H1 (cell line): ENCODE measurements at places on chromosomes 7 and 10.

GRCh38 chr7:142077762-142078161, 33.8 kb upstream of the MGAM2 start:
- no peak for DNase-seq

- DNase-seq: peak; percentile 80
Measured at GRCh38 chr10:72254813-72255568, 18.7 kb upstream of the DDIT4 start.

GRCh38 chr7:22759721-22760120, 32.7 kb downstream of the IL6 start:
- no peak for DNase-seq

DNA sequence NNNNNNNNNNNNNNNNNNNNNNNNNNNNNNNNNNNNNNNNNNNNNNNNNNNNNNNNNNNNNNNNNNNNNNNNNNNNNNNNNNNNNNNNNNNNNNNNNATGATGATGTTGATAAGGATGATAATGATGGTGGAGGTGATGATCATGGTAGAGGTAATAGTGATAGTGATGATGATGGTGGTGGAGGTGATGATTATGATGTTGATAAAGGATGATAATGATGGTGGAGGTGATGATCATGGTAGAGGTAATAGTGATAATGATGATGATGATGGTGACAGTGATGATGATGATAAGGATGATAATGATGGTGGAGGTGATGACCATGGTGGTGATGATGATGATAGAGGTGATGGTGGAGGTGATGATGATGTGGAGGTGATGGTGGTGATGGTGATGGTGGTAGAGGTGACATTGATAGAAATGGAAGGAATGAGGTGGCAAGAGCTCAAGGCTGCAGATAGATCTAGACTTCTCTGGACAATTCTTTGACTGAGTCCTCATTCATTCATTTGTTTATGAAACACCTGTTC, 47.8 kb downstream of the FAM20C start:
- no peak for DNase-seq

GRCh38 chr10:101770331-101771215, 5.3 kb downstream of the FGF8 start:
- no peak for DNase-seq

DNA sequence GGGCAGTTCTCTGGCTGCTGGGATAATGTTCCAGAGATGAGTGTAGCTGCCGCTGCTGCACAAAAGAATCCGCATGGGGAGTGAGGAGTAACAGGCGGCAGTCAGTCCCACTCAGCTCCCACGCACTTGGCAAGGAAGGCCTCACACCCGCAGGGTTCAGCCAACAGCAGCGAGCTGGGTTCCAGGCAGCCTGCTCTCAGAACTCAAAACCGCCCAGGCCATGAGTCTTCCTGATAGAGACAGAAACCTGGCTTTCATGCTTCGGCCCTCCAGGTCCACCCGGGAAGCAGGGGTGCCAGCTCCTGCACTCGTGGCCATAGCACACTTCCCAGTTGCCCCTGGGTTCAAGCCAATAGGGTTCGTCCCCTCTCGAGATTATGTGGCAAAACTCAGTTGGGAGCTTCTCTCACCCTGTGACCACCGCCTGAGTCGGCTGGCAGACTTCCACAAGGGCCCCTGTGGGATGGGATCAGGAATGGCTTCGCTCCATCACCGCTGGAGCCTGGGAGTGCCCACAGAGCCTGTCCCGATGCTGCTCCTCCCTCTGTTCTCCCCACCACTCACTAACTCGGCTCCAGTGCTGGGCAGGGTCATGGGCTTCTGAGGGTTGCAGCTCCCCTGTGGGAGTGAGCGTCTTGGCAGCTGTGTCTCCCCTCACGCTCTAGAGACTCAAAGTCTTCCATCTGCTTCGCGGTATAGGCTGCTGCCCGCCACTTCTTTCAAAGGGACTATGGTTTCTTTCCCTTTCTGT, 20.6 kb downstream of the CLRN3 start:
- no peak for DNase-seq

- no peak for DNase-seq
Measured at GRCh38 chr10:6301488-6302075, 98.8 kb downstream of the PFKFB3 start.

DNA sequence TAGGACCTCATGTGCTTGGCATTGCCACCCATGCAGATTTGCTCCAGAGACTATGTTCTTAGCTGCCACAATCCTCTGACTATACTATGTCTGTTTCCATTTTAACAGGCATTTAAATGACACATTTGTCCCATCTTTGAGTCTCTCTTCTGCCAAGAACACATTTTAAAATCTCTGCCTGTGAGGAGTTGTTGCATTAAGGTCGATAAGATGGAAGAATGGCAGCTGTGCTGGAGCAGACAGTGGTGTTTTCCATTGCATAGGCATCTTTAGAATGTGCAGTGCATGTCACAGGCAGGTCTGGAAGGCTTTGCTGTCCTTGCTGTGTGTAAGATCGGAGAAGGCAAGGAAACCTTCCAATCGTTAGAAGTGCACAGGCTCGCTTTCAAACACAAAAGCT, 70.9 kb upstream of the CELF2 start:
- DNase-seq: no peak

DNA sequence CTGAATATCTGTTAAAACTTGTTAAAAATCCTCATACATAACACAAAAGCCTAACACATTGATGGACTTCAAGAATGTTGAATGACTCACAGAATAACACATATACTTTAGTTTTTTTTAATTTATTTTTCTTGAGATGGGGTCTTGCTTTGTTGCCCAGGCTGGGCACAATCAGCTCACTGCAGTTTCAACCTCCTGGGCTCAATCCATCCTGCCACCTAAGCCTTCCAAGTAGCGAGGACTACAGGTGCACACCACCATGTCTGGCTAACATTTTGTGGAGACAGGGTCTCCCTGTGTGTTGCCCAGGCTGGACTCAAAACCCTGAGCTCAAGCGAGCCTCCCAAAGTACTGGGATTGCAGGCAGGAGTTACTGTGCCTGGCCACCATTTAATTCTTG, 28.1 kb downstream of the SUV39H2 start:
- DNase-seq: no peak

DNA sequence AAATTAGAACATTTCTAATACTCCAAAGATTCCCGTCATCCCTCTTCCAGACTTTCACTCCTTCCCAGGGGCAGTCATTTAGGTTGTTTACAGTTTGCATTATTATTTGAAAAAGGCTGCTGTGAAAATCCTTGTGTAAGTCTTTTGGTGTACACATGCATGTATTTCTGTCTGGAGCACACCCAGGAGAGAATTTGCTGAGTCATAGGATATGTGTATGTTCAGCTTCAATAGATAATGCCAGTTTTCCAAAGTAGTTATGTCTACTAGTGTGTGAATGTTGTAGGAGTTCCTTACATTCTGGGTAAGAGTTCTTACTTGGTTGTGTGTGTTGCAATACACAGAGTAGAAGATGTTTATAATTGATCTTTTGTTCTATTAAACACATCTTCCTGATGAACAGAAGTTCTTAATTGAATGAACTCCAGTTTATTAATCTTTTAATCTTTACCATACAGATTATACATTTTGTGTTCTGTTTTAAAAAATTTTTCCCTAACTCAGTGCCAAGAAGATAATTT, 25.3 kb downstream of the CROT start:
- DNase-seq: no peak

GRCh38 chr7:132255115-132255797, 321.0 kb downstream of the PLXNA4 start:
- no peak for DNase-seq

DNA sequence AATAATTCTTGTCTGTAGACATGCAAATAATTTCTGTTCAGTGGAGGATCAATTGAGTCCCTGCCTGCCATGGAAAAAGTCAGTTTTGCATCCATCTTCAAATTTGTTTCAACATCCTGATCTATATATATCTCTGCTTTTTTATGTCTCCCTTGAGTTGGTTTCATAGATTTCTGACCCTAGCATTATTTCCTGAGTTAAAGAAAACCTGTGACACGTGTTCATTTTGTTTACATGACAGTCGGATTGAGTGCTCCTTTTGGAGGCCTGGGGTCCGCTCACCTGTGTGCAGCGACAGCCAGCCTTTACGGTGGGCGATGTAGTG, 674 bp downstream of the MRPS24 start:
- DNase-seq: no peak

DNA sequence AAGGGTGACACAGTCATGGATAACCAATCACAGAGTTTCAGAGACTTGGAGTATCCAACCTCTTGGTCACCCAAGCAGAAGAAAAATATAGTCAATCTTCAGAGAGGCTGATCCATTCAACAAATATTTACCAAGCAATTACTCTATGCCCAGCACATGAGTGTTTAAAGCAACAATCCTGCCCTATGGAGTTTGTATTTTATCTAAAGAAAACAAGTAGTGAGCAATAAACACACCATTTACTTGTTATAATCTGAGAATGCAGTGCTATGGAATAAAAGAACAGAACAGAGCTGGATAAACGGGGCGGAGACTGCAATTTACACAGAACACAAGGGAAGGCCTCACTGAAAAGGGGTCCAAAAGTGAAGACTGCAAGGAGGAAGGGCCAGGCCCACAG, 63.8 kb downstream of the GRB10 start:
- DNase-seq: no peak

GRCh38 chr7:149875396-149875795, 1.6 kb downstream of the ATP6V0E2 start:
- peak; percentile 20 for DNase-seq

- DNase-seq: no peak
Measured at GRCh38 chr10:12579954-12580858, 230.9 kb downstream of the CAMK1D start.

GRCh38 chr7:100590077-100590737, 4.1 kb downstream of the FBXO24 start:
- no peak for DNase-seq

- DNase-seq: no peak
Measured at GRCh38 chr10:80462981-80463741, 9.1 kb downstream of the TSPAN14 start.

- no peak for DNase-seq
Measured at GRCh38 chr7:14389595-14389994, 400.1 kb upstream of the ETV1 start.

GRCh38 chr10:71396084-71396710, 523 bp upstream of the CDH23 start:
- DNase-seq: peak; percentile 79

- no peak for DNase-seq
Measured at GRCh38 chr7:6651851-6652445, 14.8 kb downstream of the ZNF316 start.

DNA sequence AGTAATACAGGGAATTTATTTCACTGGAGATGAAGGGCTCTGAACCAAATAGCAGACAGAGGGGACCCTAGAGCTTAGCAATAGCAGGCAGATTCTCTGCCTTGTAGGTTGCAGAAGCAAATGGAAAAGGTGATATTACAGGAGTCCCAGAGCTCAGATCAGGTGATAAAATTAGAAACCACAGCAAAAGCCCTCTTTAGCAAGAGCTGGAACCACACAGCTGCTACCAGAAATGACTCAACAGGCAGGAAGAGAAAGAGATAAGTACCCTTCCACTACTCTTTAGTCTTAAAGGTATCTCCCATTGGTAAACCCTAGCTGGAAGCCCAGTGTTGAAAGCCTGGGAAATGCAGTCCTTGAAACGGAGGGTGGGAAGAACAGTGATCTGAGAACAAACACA, 535.6 kb upstream of the GHITM start:
- no peak for DNase-seq

DNA sequence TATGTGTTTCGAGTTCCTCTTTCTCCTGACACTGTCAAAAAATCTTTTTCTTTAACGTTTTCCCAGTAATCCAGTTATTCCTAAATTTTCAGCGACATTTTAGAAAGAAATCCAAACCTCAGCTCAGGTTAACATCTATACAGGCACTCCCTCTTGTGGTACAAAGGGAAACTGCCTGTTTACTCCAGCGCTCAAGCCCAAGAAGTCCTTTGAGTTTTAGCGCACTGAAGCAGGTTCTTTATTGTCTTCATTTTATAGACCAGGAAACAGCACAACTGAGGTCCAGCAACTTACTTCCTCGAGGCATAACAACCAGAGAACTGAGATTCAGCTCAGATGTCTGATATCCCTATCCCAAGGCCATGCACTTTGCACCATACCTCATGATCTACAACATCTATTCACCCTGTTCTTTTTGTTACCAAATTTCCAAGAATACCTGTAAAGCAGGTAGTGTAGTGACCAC, 287.2 kb upstream of the MKLN1 start:
- DNase-seq: peak; percentile 62

- no peak for DNase-seq
Measured at GRCh38 chr7:156609010-156609877, 31.3 kb upstream of the RNF32 start.

- no peak for DNase-seq
Measured at GRCh38 chr7:86966916-86967315, 92.5 kb downstream of the ELAPOR2 start.

DNA sequence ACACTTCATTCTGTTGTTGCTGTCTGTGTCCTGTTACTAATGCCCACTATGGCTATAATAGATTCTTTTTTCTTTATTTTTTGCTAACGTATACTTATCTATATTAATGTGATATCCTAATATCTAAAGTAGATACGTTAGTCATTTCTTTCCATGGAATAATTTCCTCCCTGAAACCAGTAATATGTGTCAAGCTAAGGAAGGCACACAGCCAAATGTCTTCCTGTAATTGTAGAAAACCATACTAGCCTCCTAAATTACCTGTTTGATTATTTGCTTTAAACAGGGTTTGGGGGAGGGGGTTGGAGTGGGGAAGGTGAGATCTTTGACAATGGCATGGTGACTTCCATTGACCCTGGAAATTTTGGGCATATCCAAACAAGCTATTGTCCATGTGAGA, 56.4 kb downstream of the THNSL1 start:
- no peak for DNase-seq

DNA sequence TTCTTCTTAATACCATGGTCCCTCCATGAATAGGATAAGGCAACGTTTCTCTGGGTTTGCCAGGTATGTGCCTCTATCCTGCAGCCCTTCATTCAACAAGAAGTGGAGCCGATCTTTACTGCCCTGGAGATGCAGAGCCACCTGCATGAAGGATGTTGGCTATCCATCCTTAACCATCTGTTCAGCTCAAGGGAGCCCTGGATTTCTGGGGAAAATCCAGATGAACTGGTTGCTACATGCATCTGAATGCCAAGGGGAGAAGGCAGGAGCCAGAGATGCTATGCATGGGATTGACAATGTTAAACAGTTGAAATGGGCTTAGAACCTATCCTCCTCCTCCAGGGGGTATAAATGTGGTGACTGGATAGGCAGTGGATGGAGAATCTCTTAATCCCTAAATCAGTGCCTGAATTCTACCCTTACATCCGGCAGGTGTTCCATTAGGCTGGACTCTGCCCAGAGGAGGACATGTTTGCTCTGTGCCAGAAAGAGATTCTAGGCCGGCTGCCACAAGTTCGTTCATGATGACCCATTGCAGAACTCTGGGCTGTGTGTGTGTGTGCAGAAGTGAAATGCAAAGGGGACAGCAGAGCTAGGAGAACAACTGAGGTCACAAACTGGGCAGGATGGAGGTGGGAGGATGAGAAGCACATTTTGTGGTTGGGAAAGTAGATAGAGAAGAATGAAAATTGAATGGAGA, 15.6 kb downstream of the CPED1 start:
- DNase-seq: no peak

- no peak for DNase-seq
Measured at GRCh38 chr7:72064916-72065315, 347.2 kb downstream of the CALN1 start.

- peak; percentile 32 for DNase-seq
Measured at GRCh38 chr7:26166684-26167266, 14.8 kb downstream of the NFE2L3 start.
